ENCODE measurements at places on chromosomes 6 and 20.

DNA sequence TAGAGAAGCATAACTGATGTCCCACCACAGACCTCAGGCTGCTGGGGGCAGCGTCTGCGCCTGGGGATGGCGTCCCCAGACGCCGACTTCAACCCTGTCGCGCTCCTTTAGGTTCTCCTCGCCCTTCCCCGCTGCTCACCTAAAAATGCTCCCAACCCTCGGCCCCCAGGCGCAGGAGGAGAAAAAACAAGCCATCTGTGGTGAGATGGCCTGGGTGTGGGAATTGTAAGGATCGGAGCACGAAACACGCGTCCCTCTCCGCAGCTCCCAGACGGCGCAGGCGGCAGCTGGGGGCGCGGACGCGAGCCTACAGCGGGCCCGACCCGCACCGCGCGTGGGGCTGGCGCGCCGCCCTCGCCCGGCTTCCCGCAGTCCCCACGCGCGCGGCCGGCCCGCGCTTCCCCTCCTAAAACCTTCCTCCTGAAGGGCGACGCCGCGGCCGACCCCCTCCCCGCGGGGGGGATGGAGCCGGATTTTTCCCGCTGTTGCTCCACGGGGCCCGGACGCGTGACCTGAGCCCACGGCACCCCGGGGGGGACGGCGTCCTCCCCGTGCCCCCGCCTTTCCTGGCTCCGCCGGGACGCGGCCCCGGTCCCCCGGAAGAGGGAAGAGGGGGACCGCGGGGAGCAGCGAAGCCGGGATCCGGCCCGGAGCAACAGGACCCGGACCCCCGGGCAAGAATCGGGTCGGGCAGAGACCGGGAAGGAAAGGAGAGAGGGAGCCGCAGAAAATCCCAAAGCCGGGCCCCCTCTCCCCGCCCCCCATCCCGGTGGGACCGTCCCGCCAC, 611 bp downstream of the EPB41L2 start:
- DNase-seq, result peak; percentile 39

- DNase-seq, result no peak
Measured at GRCh38 chr20:51712501-51713212, 55.5 kb downstream of the ATP9A start.

DNA sequence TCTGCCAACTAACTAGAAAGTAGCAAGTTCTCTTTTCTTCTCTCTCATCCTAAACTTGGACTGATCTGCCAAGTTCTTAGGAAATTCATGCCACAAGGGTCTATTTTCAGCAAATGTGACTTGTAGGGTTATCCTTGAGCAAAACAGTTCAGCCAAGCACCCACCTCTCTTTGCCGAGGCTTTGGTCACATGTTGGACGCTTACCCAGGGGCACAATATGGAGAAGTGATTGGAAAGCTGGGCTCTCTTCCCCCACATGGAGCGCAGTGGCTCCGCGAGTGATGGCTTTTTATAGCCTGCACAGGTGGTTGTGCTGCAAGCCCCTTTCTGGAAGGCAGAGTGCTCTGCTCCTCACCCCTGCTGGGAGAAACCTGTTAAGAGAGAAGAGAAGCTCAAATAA, 47.7 kb upstream of the FNDC1 start:
- DNase-seq, result no peak

GRCh38 chr6:79423216-79423615, 114.0 kb downstream of the LCA5 start:
- no peak for DNase-seq

GRCh38 chr6:42066156-42066675, 15.9 kb downstream of the TAF8 start:
- no peak for DNase-seq

DNA sequence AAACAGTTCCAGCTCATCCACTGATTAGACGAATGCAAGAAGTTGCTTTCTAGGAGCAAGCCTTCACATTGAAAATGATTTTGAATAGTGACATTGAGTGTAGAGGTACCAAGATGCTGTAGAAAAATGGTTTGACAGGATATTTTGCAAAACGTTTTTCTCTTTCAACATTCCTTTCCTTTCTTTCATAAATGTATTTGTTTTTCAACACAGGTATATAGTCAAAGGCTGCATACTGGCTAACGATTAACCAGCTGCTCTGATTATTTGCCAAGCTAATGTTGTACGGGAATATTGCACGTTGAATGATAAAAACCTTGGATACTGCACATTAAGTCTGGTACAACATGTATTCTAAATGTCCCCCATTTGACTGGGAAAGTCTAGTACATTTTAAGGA, 78.8 kb upstream of the TENT5A start:
- DNase-seq, result no peak

GRCh38 chr6:88473589-88473988, 307.4 kb upstream of the CNR1 start:
- DNase-seq, result no peak

DNA sequence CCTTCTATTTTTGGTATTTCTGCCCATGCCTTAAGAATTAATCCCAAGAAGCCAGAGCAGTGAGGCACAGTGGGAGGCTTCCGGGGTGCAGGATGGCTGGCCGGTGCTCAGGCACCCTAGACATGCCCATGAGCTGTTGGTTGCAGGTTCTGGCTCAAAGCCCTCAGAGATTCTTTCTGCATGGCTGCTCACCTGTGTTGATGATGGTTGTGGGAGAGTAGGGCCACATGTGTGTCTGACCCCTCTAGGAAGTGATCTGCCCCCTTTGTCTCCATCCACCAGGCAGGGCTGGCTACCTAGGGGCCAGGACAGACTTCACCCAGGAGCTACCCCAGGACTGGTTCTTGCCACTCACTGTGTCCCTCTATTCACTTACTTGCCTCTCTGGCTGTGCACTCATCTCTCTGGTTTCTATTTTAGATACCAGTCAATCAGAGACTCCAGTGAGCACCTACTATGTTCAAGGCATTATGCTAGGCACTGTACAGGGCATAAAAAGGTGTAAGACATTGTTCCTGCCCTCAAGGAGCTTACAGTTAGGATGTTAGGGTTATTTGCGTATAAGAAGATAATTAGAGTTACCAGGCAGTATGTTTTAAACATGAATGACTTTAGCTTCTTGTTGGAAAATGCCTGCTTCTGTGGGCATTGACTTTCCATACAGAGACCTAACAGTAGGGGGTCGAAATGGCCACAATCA, 16.8 kb downstream of the CD83 start:
- no peak for DNase-seq
